H1 (cell line): ENCODE measurements at places on chromosomes 12 and 14.

- peak; percentile 86 for DNase-seq
These were observed 2.4 kb downstream of the DHH start for GRCh38 chr12:49092086-49092815.

GRCh38 chr12:88931598-88931997 lies 351.3 kb upstream of the KITLG start:
- no peak for DNase-seq

DNA sequence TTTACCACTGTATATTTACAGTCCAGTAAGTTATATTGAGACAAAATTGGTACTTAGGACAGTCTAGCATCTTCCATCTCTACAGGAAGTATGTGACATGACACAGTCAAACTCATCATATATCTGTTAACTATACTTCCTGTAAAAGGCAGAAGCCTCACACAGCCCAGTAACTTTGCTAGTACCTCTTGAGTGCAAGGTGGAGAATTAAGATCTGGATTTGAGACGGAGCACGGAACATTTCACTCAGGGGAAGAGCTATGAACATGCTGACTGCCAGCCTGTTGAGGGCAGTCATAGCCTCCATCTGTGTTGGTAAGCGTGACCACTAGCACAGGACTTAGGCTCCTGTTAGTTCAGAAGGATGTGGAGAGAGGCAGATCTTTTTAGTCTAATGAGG lies 333.7 kb upstream of the OR4E1 start:
- DNase-seq = no peak

GRCh38 chr12:27305673-27306456 lies 26.8 kb upstream of the BMAL2 start:
- no peak for DNase-seq

DNA sequence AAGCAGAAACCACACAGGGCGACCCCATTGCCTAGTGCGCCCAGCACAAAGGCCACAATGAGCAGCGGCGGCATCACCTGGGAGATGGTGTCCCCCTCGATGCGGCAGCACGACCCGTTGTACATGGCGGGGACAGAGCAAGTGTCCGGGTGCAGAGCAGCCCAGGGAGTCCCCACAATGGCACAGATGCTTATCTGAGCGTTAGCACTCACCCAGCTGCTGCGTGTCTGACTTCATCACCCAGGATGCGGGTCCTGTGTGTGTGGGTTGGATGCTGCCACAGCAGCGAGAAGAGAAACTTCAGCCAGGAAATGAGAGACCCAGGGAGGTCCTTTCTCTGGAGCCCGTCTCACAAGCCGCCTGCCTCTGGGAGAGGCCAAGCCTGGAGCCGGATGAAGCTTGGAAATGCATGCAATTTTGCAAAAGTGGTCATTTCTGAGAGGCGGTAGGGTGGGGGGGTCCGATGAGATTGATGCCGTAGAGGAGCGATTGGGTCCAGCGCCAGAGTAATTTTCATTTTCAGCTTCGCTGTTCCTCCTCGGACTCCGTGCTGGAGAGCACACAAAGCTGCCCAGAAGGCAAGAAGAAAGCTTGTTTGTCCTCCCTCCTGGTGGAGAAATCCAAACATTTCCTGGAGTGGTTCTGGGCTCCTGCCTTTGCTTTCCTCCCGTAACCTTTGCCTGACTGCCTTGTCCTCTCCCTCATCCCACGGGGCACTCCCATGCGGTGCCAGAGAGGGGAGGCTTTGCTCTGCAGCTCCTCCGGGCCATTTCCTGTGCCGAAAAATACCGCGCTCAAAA lies at the start of gene HCAR1:
TSS of gene HCAR1 (minus strand) at position 630 of the 800 bp plus-strand sequence. CDS start at position 125, 505 bp downstream.
- DNase-seq = no peak
